Activated T-cell treated with anti-CD3 and anti-CD28 coated beads for 48 hours (primary cell): ENCODE measurements at places on chromosomes 2 and 18.

DNA sequence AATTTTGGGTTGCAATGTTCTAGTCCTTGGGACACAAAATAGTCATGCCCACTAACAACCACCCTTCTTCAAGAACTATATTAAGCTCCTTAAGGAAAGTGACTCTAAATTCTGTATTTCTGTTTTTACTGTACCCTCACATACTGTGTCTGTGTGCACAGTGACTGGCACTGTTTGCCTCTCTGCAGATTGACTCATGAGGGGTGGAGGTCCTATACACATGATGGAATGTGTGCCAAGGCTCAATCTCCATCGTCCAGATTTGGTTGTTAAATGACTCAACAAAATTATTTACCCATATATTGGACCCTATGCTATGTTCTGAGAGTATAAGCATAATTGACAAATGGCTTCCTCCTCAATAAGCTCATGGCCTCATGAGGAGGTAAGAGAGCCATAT, 126.6 kb upstream of the CWC22 start:
- DNase-seq: no peak

DNA sequence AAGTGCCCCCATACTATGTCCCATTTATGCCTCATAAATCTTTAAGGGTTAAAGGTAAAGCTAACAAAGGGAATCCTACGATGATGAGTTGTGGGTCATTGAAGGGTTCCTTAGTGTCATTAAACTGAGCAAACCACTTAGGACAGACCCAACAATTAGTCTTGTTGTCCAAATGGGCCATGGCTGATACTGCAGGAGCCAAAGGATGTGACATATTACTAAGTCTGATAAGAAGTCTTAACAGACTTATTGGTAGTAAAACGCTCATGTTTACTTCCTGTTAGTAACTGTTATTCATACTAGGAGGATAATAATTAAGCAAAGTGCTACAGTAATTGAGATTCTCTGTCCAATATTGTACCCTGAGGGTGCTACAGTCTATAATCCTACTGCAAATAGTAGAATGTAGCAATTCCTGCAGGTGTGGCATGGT, 96.8 kb downstream of the PTPN4 start:
- no peak for DNase-seq

DNA sequence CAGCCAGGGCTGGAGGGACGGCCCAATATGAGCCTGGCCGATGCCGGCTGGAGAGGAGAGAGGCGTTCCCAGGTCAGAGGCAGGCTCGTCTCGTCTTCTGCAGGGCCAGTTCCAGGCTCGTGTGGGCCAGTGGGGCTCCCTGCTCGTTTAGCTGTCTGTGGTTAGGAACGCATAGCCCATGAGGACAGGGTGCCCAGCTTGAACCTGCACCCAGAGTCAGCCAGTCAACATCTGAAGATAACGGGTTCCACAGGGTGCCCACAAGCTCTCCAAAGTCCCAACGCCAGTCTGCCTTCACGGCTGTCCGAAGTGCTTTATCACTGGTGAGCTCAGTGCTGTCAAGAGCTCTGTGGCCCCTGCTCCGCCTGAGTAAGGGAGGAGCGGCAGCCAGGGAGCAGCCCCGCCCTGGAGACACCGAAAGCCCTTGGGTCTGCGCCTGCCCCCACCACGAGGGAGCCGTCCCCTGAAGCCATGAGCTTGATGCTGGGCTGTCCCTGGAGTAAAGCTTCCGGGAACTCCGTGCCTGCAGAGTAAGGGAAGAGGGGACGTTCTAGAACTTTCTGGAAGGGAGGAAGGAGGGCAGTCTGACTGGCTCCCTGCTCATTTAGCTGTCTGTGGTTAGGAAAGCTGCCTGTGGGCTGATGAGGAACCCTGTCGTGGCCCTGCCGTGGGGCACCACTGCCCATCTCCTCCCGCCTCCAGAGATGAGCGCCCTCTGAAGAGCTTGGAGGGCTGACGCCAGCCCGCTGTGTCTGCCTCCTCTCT, 2.7 kb upstream of the HSBP1L1 start:
- DNase-seq: no peak

GRCh38 chr2:18792684-18793083, 203.3 kb upstream of the NT5C1B start:
- DNase-seq: no peak
